Stimulated activated CD8-positive, alpha-beta memory T cell treated with anti-CD3 and anti-CD28 coated beads, Interleukin-7, amount 100 ng/mL, for 24 hours (primary cell): ENCODE measurements at places on chromosomes 4 and X.

DNA sequence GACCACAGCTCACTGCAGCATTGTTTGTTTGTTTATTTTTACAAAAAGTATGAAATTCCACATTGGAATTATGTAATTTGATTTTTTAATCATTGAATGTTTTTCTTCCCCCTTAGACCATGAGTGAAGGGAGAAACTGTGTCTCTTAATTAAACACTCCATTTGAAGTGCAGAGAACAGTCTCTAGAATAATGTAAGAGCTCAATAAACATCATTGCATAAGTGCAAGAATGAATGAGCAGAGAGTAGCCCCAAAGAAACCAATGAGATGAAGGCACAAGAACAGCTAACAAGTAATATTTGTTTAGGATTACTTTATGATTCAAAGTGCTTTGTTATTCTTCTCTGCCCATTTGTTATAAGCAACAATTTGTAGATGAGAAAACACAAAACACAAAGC, 921.3 kb upstream of the LCORL start:
- DNase-seq: no peak

DNA sequence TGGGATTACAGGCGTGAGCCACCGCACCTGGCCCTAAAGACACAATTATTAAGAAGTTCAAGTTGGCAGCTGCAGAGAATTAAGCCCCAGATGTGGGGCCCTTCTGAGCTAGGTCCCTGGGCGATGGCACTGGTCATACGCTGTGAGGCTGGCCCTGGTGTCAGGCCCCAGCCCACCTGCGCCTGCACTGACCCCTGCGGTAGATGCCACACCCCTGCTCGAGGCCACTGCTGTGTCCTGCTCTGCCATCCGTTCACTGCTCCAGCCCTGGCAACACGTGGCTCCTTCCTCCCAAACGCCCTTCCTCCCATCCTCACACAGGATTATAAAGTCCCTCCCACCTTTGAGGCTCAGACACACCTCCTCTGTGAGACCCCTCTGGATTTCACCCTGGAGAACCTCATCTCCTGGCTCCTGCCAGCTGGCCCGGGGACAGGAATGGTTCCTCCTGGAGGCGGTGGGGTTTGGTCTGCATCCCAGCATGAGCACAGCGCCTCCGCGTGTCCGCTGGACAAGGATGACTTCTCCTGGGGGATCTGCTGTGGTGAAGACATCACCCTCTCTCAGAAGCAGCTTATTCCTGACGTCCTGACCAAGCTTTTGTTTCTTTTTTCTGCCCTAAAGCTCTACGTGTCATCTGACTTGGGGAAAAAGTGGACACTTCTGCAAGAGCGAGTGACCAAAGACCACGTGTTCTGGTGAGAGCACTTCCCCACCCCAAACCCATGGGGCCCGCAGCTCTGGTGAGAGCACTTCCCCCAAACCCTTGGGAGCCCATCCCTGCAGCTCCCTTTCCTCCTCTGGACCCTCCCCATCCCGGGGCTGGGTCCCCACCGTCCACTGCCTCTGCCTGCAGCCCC, 219.0 kb upstream of the PSAPL1 start:
- no peak for DNase-seq

GRCh38 chrX:103793545-103793940, 16.9 kb downstream of the PLP1 start:
- DNase-seq: no peak

DNA sequence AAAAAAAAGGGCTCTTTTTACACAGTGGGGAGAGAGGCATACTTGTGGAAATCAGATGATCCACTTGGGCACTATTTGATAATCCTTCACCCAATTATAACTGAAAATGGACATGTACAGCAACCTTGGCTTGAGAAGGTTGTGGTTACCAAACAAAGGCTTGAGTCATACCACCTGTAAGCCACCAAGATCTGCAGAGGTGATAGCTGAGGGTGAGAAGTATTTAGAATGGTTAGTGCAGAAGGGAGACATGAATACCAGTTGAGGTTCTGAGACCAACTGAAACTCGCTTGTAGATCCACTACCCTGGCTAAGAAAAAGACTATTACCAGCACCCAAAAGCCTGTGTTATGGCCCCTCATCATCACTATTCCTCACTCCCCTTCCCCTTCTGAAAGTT, 614.0 kb downstream of the STIM2 start:
- no peak for DNase-seq

DNA sequence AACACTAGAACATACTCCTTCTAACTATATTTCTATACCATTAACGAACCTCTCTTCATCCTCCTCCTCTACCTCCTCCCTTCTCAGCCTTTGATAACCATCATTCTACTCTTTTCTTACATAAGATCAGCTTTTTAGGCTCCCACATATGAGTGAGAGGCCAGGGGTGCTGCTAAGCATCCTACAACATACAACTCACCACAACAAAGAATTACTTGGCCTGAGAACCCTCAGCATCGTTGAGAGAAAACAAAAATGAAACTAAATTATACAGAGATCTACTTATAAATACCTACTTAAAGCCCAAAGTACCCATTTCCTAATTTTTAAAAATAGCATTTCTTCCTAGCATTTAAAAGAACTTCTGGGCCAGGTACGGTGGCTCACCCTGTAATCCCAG, 77.7 kb downstream of the CC2D2A start:
- DNase-seq: no peak
